Mesothelial cell of epicardium (in vitro differentiated cells): ENCODE measurements at places on chromosomes 7 and 10. TPM values are rescaled to one million over a fixed set of nuclear protein-coding genes. Genes with fewer than 3 reads are reported as not detected.

DNA sequence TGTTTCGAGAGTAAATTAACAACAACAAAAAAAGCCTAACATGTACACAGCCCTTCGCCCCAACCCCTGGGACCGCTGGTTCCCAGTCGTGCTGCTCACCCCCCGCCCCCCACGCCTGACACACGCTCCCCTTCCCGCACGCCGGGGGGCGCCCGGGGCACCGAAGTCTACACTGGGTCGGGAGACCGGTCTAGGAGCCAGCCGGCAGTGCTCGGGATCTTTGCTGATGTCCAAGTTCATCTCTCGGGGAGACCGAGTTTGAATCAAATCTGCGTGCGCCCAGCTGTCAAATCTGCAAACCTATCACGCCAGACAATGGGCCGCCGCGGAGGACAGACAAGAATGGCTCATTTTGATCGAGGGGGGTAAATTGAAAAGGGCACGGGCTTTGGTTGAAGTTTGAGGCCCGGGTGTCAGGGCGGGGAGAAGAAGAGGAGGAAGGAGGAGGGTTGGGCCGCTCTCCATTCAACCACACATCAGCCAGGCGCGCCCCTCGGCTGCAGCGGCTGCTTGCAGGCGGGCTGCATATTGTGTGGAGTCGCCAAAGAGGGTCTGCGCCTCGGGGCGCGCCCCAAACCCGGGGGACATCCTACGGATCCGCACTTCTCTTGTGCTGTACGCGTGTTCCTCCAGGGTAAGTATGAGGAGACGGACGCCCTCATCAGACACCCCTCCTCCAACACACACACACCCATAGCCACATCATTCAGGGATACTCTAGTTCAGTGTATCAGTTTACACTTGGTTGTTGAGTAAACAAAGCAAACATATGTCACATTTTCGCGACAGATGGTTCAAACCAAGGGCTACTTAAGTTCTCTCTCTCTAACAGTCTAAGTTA lies 1.3 kb upstream of the GFRA1 start:
- peak overlapping the region; percentile 63 for H3K27ac ChIP-seq
- no peaks in the 10 kb centered on the region for H3K36me3 ChIP-seq
- no peak for DNase-seq
- H3K4me1 ChIP-seq: peaks cover 24% of the 10 kb centered on the region

GRCh38 chr10:104895981-104896380 lies 254.9 kb downstream of the SORCS3 start:
- H3K27me3 ChIP-seq: peaks cover 33% of the 10 kb centered on the region
- no peaks in the 10 kb centered on the region for H3K36me3 ChIP-seq
- H3K4me1 ChIP-seq: no peaks in the 10 kb centered on the region
- no peak overlapping the region for H3K27ac ChIP-seq
- no peak for DNase-seq

DNA sequence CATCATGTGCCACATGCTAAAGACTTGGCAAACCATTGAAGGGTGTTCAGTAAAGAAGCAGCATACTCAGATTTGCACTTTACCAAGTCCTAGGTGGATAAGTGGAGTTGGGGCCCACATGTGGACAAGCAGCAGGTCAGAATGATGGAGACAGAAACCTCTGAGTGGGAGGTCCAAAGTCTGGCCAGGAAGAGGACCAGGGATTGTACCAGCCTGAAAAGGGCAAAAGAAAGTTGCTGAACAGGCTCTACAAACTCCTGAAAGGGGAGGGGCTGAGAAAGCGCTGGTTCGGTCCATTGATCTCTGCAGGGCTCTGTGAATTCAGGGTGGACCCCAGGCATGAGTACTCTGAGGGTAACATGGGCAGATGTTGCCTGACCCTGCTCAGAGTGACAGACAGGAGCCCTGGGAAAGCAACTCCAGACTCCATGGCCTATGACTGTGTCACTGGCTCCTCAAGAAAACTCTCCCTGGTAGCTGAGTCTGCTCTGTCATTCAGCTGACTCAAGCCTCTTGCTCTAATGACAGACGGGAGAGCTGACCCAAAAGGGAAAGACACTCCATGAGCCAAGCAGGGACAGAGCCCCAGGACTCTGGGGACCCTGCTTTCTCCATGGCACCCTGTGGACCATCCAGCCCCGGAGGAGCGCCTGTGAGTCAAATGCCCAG lies 68.5 kb downstream of the TBXAS1 start:
- H3K27me3 ChIP-seq: peaks cover 18% of the 10 kb centered on the region
- no peaks in the 10 kb centered on the region for H3K4me1 ChIP-seq
- DNase-seq: no peak
- H3K4me3 ChIP-seq: no peak overlapping the region

DNA sequence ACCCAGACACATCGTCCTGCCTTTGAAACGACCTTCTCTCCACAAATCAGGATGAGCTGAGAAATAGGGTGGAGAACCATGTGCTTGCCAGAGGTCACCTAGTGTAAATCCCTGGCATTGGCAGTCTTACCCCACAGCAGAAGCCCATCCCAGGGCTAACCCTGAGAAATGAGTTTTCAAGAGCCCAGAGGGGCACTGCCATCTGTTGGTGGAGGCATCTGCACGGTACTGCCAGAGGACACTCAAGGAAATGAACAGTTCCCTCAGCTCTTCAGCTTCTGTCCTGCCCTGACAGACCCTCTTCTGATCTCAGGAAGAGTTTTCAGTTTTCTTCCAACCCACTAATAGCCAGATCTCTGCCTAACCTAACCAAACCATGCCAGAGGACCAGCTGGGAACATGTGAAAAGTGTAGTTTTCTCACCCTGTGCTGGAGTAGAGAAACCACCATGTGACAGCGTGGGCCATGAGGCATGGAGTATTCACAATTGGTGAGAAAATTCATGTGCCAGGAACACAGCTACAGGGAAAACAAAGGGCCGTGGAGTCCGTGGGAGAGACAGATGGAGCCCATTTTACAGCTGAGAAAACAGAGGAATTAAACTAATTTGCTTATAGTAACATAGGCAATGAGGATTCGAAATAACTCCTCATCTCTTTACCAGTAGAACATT lies 37.7 kb upstream of the ITPRID1 start:
- H3K4me3 ChIP-seq: no peak overlapping the region
- H3K27me3 ChIP-seq: peaks cover 12% of the 10 kb centered on the region

- H3K27me3 ChIP-seq: peaks cover 42% of the 10 kb centered on the region
- no peaks in the 10 kb centered on the region for H3K4me1 ChIP-seq
- DNase-seq: no peak
- no peak within 1 kb of the TSS for H3K27ac ChIP-seq
- H3K4me3 ChIP-seq: no peak within 1 kb of the TSS
- no peaks in the 10 kb centered on the region for H3K36me3 ChIP-seq
Observed at GRCh38 chr10:49187950-49188761, at the start of gene TMEM273. TSS of gene TMEM273 (minus strand) at chr10:49188391. CDS start at chr10:49188336, 55 bp downstream.

- peaks cover 8% of the 10 kb centered on the region for H3K36me3 ChIP-seq
- peak overlapping the region; percentile 79 for H3K27ac ChIP-seq
- no peak for DNase-seq
- no peaks in the 10 kb centered on the region for H3K27me3 ChIP-seq
- H3K4me3 ChIP-seq: no peak overlapping the region
Observed at GRCh38 chr10:34121125-34121753, 693.9 kb downstream of the PARD3 start.

GRCh38 chr7:19024261-19024660 lies 93.2 kb downstream of the TWIST1 start:
- no peaks in the 10 kb centered on the region for H3K27me3 ChIP-seq
- H3K27ac ChIP-seq: peak overlapping the region; percentile 30
- H3K4me1 ChIP-seq: peaks cover 11% of the 10 kb centered on the region
- DNase-seq: no peak
- H3K4me3 ChIP-seq: no peak overlapping the region

GRCh38 chr7:101843293-101844271 lies 26.2 kb downstream of the CUX1 start:
- H3K27ac ChIP-seq: no peak overlapping the region
- no peaks in the 10 kb centered on the region for H3K27me3 ChIP-seq
- no peak overlapping the region for H3K4me3 ChIP-seq
- H3K36me3 ChIP-seq: peaks cover 30% of the 10 kb centered on the region

DNA sequence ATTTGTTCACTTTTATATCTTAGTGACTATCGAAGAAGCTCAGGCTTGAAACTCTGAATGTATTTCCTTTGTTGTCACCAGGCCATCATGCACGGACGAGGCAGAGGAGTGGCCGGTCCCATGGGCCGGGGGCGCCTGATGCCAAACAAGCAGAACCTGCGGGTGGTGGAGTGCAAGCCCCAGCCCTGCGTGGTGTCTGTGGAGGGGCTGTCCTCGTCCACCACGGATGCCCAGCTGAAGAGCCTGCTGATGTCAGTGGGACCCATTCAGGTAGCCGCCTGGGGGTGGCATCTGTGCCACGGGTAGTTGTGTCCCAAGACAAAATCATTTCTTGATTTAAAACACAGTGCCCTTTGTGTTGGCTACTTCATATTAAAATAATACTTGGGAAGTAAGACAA lies 45.9 kb downstream of the SHH start:
- DNase-seq: no peak
- no peaks in the 10 kb centered on the region for H3K27me3 ChIP-seq
- no peak overlapping the region for H3K27ac ChIP-seq
- H3K36me3 ChIP-seq: peaks cover 27% of the 10 kb centered on the region
- H3K4me3 ChIP-seq: no peak overlapping the region

DNA sequence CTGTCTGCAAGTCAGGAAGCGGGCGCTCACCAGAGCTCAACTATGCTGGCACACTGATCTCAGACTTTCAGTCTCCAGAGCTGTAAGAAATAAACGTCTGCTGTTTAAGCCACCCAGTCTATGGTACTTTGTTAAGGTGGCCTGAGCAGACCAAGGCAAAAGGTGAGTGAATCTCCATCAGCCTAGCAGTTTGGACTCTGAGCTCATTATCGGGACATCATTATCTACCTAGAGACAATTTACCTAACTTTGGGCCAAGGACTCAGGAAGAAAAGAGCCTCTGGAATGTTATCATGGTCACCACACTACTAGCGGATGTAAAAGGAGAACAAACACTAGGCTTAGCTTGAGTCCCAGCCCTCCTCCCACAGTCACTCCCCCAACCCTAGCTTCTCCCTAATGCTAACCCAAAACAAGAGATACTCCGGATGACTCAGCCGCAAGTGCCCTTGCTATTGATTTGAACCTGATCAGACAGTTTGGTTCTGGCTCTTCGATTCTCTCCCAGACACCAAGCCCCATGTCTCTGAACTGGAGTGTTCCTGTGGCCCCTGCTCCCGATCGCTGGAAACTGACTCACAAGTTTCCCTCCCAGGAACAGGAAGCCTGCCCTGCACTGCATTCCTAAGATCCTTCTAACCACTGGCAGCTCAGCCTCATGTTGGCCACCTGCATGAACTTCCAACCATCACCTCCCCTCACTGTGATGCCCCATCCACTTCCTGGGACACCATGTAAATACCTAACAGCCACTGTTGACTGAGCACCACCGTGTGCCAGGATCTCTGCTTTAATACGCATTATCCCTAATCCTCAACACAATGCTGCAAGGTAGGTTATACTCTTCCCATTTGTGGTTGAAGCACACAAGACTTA lies 34.5 kb downstream of the CREB3L2 start:
- no peak for DNase-seq
- H3K4me3 ChIP-seq: no peak overlapping the region
- peaks cover 56% of the 10 kb centered on the region for H3K4me1 ChIP-seq
- peaks cover 8% of the 10 kb centered on the region for H3K36me3 ChIP-seq

DNA sequence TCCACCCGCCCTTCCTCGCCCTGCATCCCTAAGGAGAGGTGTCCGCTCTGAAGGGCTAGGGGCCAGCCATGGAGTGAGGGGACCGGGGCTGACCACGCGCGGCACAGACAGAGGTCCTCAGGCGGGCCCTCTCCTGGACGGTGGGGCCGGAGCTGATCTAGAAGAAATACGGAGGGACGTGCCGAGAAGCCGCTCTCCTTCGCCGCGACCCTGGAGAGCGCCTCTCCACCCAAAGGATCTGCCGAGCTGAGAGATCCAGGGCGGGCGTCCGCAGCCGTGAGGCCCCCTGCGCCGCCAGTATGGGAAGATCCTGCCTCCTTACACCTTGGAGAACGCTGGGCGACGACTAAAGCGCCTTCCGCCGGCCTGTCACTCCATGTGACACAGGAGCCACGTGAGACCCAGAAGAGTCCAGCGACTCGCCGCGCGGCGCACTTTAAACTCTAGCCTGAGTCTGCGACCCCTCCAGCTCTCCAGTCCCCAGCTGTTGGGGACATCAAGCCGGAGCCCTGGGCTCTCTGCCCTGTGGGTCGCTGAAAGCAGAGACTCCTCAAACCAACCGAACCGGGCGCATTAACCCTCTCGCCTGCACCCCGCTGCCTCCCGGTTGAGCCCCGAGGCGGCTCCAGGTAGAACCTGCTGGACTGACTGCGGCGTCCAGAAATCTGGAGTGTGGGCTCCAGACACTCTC lies 1.5 kb upstream of the SFMBT2 start:
- H3K4me3 ChIP-seq: peak overlapping the region; percentile 50
- no peaks in the 10 kb centered on the region for H3K36me3 ChIP-seq

DNA sequence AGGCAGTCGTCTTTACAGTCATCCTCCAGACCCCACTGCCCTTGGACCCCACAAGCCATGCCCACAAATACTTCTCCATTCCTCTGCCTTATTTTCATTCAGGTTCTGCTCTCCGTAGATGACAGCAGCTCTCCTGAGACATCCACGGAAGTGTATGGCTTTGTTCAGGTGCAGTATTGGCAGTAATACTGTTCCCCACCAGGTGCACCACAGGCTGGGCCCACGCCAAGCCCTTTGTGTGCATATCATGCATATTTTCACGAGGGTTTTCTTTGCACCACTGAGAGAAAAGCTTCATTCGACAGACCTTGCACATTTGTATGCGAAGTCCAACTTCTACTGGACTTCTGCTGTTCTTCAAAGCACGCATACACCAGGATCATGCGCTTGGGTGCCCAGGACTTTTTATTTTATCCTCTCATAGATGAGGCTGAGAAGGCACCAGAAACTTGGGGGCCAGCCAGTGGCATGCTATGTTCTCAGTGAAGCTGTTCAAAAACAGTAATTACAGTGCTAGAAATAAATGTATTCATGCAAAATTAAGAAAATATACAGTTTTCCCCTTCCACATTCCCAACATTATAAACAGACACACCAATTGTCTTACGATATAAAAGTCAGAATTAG lies 37.8 kb upstream of the PITRM1 start:
- DNase-seq: no peak
- H3K27me3 ChIP-seq: no peaks in the 10 kb centered on the region
- H3K4me3 ChIP-seq: no peak overlapping the region
- peaks cover 15% of the 10 kb centered on the region for H3K4me1 ChIP-seq
- H3K27ac ChIP-seq: no peak overlapping the region
- no peaks in the 10 kb centered on the region for H3K36me3 ChIP-seq

GRCh38 chr10:132765435-132765834 lies 20.5 kb downstream of the NKX6-2 start:
- H3K27me3 ChIP-seq: no peaks in the 10 kb centered on the region
- no peak for DNase-seq
- H3K4me1 ChIP-seq: no peaks in the 10 kb centered on the region
- H3K27ac ChIP-seq: no peak overlapping the region
- H3K36me3 ChIP-seq: peaks cover 50% of the 10 kb centered on the region

DNA sequence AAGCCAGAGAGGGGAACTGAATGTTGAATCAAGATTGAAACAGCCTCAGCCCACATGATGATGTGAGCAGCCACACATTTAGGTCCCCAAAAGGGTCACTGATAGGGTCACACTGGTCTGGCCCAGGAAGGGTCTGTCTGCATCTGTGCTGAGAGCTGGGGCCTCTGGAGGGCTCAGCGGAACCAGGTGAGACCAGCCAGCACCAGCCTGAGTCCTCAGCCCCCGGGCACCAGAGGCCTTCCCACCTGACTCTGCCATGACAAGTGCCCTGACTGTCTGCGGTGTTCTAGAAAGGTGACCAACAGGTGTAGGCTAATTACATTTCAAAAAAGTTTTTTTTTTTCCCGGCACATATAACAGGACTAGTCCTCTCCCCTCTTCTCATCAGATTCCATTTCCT lies 76.2 kb downstream of the WDR11 start:
- H3K27me3 ChIP-seq: no peaks in the 10 kb centered on the region
- H3K36me3 ChIP-seq: no peaks in the 10 kb centered on the region
- no peak for DNase-seq
- no peak overlapping the region for H3K27ac ChIP-seq

The ASZ1 gene
- total RNA-seq: 0.18 TPM in 1 of 3 replicates, not detected in the others

The CDNF gene
- total RNA-seq: 1.7 to 2.3 TPM (median 2.2 TPM) in 3 replicates

The SP8 gene
- total RNA-seq: not detected in 3 replicates

The UPK3B gene
- total RNA-seq: 49.5 to 56.9 TPM (median 50.1 TPM) in 3 replicates

The HACD1 gene
- 10.9 to 14.7 TPM (median 13.6 TPM) in 3 replicates for total RNA-seq

The EIF5AL1 gene
- total RNA-seq: 0.07 TPM in 2 of 3 replicates, not detected in the other
